ENCODE measurements at places on chromosomes 6 and 20. TPM values are rescaled to one million over a fixed set of nuclear protein-coding genes. Genes with fewer than 3 reads are reported as not detected.

The CST2 gene
- not detected for total RNA-seq

DNA sequence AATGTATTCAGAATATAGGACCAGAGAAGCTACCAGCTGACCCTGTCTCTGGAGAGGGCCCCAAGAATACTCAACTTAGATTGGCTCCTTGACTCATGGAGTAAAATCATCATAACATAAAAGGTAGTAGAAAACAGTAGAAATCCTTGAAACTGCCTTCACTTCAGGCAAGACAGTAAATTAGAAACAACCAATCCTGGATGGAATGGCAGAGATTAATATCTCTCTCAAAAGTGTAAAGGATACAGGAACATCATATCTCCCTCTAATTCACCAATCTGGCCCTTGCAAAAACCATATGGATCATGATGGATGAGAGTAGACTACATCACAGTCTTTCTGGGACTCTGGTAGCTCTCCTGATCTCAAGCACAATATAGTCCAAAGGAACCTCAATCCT lies 20.4 kb upstream of the EPM2A start:
- DNase-seq: no peak

DNA sequence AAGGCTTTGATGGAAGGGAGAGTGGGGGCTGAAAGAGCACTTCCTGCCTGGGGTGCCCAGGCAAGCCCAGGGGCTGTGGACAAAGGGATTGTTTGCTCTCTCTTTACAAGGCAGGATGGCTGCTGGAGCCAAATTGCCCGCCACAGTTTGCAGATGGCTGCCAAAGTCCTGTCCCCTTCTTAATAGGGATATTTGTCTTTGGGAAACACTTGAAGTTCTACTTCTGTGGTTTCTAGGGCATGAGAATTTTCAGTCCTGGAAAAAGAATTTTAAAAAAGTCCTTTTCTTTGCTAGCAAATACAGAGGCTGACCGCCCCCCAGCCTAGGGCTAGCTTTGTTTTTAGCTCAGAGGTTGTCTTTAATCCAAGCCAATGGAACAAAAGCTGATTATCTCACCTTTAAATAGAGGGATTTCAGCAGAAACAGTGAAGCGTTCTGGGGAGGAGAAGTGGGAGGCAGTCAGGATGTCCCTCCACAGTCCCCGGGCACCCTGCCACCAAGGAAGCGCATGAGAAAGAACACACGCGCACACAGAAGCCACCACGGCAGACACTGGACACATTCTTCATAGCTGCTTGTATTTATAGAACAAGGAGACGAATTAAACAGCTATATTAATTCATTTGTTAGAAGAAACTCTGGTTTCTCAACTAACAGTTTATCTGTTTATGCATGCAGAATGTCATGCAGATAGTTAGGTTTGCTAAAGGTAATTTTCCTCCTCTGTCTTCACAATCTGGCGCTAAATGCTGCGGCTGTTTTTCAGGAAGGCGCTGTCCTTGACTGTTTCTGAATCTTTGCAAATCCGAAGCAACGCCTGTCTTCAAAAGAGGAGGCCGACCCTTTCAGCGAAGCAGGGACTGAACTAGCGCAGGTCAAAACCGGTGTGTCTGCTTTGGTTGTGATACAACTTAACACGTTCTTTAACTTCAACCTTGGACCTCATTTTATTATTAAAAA lies 736.9 kb downstream of the QKI start:
- no peak for DNase-seq

DNA sequence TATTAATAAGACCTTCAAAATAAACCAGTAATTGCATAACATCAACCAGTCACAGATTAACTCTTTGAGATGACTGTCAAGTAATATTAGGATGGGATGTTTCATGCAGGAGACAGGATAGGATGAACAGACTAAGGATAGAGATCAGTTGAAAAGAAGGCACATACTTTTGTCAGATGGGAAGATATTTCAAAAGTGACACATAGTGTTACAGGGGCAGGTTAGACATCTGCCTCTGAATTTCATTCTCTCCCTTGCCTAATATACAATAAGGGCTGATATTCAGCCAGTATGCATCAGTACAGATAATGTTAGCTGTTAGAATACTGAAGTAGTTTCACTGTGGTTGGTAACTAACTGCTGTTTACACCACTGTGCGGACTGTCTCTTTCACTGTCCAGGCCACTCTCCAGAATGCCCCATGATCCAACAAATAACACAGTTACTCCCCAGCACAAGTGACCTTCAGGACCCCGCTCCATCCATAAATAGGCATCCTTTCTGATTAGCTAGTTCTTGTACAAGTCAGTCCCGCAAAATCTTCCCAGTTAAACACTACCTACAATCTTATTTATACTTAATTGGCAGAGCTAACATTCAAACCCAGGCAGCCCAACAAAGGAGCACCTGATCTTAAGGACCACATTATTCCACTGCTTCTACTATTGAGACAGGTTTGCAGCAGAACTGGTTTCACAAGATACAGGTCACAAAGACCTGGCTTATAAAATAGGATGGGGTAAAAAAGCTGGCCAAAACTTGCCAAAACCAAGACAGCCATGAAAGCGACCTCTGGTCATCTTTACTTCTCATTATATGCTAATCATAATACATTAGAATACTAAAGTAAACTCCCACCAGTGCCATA lies 21.9 kb upstream of the PLN start:
- no peak for DNase-seq

GRCh38 chr6:106225581-106225980 lies 100.0 kb downstream of the ATG5 start:
- DNase-seq: no peak

The FAM83B gene
- total RNA-seq: under 0.01 TPM

- DNase-seq: no peak
Measured at GRCh38 chr20:38098952-38099351, 65.4 kb downstream of the RPRD1B start.

DNA sequence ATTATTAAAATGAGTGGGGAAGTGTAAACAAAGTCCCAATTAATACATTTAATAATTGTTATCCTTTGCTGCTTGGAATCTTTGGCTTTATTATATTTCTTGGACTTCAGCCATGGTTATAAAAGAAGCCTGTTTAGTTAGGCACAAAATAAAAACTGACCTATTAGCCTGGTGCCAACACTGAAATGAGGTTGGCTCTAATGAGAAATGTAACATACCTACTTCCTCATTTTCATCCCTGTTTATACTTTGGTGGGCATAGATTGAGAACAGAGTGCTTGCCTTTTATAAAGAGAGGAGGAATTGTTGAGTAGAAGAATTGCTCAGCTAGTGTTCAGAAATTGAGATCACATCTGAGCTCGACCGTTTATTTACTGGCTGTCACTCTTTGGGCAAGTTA lies 471.3 kb downstream of the UTRN start:
- DNase-seq: peak; percentile 27

- no peak for DNase-seq
Measured at GRCh38 chr6:40722091-40722490, 134.9 kb upstream of the LRFN2 start.

The WFDC2 gene
- not detected for total RNA-seq

- no peak for DNase-seq
Measured at GRCh38 chr20:40654876-40655275, 34.2 kb downstream of the MAFB start.

GRCh38 chr6:138455746-138456400 lies 43.4 kb downstream of the NHSL1 start:
- peak; percentile 6 for DNase-seq

DNA sequence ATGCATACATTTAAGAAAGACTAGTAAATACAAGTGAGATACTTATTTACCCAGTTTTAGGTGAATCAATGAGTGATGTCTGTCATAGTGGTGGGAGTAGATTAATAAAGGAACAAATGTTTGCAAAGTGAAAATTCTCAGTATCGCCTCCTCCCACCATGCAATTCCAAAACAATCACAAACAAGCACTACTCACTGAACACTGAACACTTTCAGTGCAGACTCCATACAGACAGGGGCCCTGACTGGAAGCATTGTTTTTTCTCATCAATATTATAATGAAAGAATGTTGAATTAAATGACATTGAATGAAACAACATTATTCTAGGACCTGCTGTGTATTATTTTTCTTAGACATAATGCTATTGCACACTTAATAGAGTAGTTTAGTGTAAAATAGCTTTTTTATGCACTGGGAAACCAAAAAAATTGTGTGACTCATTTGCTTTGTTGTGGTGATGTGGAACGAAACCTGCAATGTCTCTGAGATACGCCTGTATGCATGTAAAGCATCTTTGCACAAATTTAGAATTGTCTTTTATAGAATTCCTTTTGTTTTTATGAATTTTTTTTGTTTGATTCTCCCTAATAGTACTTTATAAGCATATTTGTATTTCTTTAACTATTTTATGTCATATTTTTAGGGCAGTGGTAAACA lies 317.5 kb downstream of the UTRN start:
- DNase-seq: no peak

DNA sequence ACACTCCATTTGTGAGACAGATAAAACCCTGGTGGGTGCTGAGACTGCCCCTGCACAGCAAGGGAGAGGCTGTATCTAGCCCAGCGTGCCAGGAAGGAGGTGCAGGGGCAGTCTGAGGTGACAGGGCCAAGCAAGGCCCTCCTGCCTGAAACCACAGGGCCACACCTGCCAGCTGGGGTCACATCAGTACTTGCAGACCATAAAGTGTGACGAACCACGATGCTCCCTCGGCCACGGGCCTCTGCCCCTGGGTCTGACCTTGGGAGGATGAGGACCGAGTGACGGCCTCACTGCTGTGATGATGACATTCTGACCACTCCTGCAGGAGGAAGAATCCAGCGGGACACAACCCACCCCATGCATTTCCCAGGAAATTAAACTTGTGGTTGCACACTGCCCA lies 75.1 kb downstream of the NINL start:
- no peak for DNase-seq

DNA sequence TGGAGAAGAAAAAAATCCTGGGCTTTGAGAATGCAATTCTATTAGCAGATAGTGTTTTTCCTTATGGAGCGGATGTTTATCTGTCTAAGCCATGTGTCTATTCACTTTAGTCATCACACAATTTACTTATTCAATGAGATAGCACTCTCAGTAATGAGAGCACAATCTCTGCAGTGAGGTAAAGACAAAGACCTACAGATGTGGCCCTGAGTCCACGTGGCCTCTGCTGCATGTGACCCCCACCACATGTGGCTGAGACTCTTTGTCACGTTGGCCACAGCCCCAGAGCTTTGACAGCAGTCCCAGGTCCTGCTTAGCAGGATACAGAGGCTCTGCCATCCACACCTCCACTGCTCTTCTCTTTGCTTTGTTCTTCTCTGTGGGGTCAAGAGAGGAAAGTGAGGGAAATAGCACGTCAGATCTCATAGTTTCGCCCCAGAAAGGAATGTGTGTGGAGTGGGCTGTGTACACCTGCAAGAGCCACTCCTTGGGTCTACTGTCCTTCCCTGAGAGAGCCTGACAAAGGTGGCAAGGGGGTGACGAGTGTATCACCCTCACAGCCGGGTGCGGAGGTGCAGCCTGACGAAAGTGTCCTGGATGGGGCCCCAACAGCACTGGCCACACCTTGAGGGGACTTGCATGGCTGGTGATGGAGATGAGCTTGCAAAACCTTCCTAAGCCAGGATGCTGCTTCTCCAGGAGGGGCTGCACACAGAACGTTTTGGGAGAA lies 40.7 kb downstream of the ZNF831 start:
- DNase-seq: no peak

The SCAF8 gene
- 18.0 TPM for total RNA-seq

The MYCT1 gene
- total RNA-seq: 33.9 TPM

GRCh38 chr6:44527181-44527580 lies 139.7 kb downstream of the CDC5L start:
- DNase-seq: peak; percentile 61

DNA sequence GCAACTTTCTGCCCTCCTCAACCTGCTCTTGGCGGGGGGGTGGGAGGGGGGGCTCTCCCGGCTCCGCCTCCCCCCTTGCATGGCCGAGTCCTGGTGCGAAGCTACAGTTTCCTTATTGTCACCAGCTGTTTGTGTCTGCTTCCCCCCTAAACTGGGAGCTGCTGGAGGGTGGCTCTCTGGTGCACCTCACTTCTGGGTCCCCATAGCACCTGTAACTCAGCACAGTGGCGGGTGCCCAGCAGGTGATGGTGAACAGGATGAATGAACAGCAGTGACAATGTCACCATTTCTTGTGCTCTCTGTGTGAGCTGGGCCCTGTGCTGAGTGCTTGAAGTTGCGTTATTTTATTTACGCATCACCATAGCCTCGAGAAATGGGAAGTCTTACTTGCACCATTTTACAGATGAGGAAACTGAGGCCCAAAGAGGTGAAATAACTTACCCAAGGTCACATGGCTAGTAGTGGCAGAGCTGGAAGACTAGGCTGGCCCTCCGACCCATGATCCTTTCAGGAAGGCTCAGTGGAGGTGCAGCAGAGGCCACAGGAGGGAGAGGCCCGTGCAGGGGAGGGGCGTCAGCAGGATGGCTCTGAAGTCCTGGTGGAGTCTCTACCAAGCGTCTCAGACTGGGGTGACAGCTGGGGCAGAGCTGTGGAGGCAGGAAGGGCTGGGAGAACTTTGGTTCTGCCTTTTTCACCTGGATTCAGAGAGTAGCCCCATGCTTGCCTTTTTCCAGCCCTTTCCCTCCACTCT lies 41.8 kb downstream of the SRC start:
- no peak for DNase-seq

The LHFPL5 gene
- not detected for total RNA-seq

DNA sequence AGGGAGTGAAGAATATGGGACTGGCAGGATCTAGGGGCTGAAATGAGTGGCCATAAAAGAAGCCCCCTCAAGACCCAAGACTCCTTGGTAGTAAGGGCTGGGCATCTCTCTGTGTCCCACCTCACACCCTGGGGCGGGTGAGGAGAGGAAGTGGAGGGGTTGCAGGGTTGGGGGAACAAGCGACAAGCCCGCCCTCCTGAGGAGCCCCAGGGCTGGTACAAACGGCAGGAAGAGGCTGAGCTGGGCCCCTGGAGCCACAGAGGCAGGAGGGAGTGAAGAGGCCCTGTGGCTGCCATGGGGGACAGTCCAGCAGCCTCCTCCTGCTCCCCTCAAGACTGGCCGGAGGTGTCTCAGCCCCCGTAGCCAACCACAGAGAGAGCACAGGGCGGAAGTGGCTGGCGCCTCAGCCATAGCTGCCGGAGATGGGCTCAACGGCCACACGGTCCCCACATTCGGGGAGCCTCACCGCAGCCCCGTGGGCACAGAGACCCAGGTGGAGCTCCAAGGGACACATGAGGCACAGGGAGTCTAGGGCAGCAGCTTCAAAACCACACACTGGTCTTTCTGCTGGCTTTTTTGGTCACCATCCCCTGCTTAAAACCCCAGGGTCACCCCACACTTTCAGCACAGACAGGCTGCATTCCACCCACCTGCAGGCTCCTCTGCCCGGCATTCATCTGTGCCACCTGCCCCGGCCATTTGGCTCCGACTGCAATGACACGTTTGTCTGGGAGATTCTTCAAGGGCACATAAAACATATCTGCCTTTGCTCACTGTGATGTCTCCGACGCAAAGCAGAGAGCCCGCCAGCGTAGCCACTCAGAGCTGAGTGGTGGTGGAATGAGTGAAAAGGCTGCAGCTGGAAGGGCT lies 524 bp downstream of the C20orf203 start:
- peak; percentile 76 for DNase-seq

The RAD21L1 gene
- not detected for total RNA-seq

DNA sequence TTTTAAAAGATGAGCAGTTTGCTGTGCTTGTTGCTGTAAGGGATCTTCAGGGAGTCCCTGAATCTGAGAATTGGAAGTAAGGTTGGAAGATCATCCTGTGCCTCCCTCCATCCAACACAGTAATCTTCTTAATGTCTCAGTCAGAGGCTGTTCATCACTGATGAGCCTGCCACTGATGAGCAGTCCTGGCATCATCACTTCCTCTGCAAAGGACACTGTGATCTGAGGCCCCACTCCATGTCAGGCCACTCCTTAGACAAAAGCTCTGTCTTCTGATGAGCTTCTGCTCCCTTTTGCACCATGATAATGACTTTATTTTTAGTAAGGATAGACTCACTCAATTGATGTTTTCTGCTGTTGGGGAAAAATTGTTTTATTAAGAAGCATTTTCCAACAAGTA lies 121.0 kb downstream of the UST start:
- no peak for DNase-seq

All from hematopoietic multipotent progenitor cell (in vitro differentiated cells).